ENCODE measurements at places on chromosomes 6 and 20. TPM values are rescaled to one million over a fixed set of nuclear protein-coding genes. Genes with fewer than 3 reads are reported as not detected.

GRCh38 chr20:50186987-50187402, 3.6 kb upstream of the CEBPB start:
- H3K27ac ChIP-seq, result no peak overlapping the region
- peaks cover 3% of the 10 kb centered on the region for H3K4me1 ChIP-seq
- no peak for DNase-seq

DNA sequence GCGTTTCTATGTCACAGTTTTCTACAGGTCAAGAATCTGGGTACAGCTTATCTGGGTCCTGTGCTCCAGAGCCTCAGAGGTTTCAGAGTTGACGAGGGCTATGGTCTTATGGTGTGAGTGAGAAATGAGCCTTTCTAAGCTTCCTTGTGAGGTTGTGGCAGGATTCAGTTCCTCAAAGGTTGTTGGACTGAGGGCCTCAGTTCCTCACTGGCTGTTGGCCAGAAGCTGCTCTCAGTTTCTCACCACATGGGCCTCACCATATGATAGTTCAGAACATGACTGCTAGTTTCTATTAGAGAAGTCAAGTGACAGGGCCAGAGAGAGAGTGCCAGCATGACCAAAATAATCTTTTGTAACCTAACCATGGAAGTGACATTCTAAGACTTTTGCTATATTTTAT, 96.1 kb downstream of the NUS1 start:
- H3K4me1 ChIP-seq, result no peaks in the 10 kb centered on the region
- H3K36me3 ChIP-seq, result no peaks in the 10 kb centered on the region
- H3K27ac ChIP-seq, result no peak overlapping the region

The HUS1B gene
- total RNA-seq, result 1.2 TPM

The NKAPL gene
- not detected for total RNA-seq
